ENCODE measurements at places on chromosomes 6 and 20.

GRCh38 chr20:64106981-64107735 is at the start of gene NPBWR2:
NPBWR2 (minus strand) TSS chr20:64107565; CDS start chr20:64106831, 734 bp downstream.
- no peak for DNase-seq

GRCh38 chr20:31790401-31790800 is 28.8 kb upstream of the MYLK2 start:
- DNase-seq: no peak

GRCh38 chr20:63234693-63235398 is 859 bp upstream of the BIRC7 start:
- peak; percentile 18 for DNase-seq

DNA sequence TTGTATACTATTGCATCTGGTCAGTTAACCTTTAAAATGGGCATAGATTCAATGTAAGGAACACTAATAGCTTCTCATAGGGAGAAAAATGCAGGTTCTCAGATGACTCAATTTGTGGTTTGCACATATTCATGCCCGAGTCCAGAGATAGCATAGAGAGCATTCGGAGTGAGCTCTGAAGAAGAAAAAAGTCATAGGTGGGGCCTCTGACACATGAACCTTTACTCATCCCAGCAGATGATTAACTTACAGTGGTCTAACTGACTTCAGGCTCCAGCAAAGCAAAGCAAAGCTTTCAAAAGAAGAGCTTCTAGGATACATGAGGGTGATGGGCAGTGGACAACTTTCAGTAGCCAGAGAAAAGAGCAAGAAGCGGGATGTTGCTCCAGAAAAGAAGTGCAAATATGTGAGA is 55.3 kb upstream of the BTN3A2 start:
- DNase-seq: no peak

DNA sequence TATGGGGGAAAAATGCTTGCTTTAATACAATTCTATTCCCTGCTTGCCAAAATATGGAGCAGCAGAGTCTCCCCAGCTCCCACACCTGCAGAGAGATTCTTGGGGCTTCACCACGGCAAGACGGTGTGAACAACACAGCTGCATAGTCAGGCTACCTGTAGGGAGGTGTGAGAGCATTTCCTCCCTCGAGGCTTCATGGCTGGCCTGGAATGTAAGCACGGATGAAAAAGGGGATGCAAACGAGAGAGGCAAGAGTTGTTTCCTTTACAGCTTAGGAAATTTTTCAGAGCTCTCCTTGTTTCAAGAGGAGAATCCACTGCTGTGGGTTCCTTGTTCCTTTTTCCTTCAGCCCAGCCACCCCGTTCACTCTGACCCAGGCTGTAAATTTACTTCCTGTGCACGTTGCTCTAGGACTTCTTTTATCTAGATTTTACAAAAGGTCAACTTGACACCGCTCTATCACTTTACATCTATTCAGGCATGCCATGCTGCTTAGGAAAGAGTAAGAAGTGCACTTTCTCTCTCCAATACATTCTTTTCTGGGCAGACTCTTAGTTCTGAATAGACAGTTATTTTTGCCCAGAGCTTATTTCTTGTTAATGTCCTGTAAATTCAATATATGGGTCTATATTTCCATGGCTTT is 197.1 kb downstream of the KHDC1L start:
- no peak for DNase-seq
